ENCODE measurements at places on chromosomes 3 and 15.

- DNase-seq: no peak
Measured at GRCh38 chr3:87088430-87088992, 97.6 kb upstream of the VGLL3 start.

- DNase-seq: no peak
Measured at GRCh38 chr3:98798820-98799219, 35.7 kb downstream of the ST3GAL6 start.

DNA sequence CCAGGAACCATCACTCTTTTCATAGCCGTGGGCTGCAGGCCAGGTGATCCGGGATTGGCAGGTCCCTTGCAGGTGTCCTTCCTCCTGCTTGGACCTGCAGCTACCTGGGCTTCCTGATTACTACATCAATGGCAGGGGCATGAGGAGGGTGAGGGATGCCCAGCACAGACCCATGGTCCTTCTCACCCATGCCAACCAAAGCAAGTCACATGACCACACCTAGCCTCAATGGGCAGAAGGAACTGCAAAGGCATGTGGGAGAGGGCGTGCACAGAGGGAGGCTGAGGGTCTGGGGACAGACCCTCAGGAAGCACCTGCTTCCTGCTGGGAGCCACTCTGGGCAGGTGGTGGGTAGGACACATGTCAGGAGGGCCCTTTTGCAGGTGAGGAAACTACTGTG, 105.2 kb downstream of the NUP210 start:
- DNase-seq: no peak

- no peak for DNase-seq
Measured at GRCh38 chr3:124410471-124410870, 319.8 kb upstream of the UMPS start.

GRCh38 chr15:49242820-49243219, 72.8 kb downstream of the GALK2 start:
- DNase-seq: no peak

- DNase-seq: no peak
Measured at GRCh38 chr15:101342056-101342455, 47.0 kb upstream of the SNRPA1 start.

DNA sequence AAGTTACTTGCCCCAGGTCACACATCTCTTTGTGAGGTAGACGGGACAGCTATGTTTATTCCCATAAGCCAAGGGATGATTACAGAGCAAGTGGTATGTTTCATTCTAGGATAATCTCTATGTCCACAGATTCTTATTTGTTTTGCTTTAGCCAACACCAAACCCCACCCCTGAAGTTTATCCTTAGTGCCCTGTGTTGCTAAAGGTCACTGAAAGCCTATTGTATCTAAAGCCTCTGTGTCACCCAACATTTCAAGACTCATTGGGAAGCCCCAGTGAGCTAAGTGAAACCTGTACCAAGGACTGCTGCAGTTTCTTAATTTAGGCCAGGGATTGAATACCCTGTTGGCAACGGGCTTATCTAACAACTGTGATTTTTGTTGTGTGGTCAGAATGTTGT, 135.6 kb downstream of the ADAMTS9 start:
- no peak for DNase-seq

DNA sequence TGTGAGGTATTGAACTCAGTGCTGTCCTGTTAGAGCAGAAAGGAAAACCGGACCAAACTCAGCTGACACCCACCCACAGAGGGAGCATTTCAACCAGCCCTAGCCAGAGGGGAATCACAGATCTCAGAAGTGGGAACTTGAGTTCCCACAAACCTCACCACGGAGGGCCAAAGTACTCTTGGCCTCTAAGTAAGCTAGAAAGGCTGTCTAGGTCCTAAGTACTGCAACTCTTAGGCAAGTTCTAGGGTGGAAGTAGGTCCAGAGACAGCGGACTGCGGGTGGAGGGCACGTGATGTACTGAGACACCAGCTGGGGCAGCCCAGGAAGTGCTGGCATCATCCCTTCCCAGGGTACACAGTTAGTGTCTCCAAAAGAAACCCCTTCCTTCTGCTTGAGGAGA, 34.1 kb downstream of the EOMES start:
- no peak for DNase-seq

DNA sequence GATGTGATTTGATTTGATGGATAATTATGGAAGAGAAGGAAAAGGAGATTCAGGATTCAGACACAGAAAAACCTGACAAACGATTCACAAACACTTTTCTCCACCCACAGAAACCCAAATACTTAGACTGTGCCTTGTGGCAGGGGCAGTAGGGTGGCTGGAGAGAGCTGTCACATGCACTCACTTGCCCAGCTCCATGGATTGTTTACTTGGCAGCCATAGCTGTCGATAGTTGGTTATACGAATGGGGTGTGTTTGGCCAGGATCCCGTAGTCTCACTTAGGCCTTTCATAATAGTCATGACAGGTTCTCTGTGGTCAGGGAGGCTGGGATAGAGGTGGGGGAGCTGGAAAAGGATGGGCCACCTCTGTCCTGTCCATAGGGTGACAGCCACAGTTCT, 76.9 kb downstream of the CACNA1D start:
- no peak for DNase-seq

GRCh38 chr3:71456156-71456555, 127.4 kb downstream of the FOXP1 start:
- no peak for DNase-seq

DNA sequence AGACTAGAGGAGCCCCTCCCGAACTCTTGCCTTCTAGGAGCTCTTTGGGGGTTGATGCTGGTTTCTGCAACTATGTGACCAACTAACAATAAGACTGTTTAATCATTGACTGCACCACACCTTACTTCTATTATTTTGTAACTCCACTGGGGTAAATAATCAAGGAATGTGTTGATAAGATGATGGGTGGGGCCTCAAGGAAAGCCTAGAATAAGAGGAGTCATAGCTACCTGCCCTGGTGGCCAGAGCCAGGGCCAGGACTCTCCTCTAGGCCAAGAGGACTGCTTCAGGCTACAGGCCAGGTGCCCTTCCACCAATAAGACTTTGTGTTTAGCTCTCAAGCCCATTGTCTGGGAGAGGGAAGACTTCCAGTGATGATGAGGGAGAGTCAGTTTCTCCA, 41.2 kb upstream of the PIAS1 start:
- no peak for DNase-seq

- DNase-seq: no peak
Measured at GRCh38 chr3:151925876-151926275, 52.4 kb downstream of the SUCNR1 start.

DNA sequence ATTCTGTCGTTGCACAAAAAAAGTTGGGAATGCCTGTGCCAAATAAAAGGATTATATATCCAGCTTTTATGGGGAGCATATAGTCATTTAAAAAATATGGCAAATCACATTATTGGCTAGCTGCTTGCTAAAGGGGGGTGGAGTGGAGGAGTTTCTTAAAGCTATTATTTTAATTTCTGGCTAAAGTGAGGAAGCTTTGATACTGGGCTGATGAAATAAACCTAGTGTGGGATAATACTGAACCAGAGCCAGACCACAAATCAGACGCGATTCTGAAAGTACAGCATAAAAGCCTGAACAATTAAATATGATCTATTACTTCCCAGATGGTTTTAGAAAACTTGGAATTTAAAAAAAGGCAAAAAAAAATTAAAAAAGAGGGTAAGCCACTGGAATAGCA, 14.4 kb downstream of the POLR2M start:
- no peak for DNase-seq

DNA sequence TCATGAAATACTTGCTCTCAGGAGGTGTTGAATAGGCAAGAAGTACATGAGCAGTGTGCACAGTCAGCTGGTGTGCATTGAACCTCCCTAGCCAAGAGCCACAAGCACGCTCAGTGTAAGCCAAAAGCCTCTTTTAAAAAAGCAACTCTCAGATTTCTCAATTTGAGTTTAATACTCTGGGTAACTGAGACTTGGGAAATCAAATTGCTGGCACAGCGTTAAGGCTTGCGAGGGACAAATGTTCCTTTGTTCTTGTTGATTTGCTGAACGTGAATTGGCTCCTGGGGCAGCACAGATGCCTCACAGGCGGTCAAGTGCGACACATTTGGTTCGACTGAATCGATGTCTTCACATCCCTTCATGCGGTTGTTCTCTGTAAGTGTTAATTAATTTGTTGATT, at the start of gene FAM240A:
FAM240A (plus strand) TSS at position 202 of the 400 bp plus-strand sequence; CDS start at position 361, 159 bp downstream.
- no peak for DNase-seq

DNA sequence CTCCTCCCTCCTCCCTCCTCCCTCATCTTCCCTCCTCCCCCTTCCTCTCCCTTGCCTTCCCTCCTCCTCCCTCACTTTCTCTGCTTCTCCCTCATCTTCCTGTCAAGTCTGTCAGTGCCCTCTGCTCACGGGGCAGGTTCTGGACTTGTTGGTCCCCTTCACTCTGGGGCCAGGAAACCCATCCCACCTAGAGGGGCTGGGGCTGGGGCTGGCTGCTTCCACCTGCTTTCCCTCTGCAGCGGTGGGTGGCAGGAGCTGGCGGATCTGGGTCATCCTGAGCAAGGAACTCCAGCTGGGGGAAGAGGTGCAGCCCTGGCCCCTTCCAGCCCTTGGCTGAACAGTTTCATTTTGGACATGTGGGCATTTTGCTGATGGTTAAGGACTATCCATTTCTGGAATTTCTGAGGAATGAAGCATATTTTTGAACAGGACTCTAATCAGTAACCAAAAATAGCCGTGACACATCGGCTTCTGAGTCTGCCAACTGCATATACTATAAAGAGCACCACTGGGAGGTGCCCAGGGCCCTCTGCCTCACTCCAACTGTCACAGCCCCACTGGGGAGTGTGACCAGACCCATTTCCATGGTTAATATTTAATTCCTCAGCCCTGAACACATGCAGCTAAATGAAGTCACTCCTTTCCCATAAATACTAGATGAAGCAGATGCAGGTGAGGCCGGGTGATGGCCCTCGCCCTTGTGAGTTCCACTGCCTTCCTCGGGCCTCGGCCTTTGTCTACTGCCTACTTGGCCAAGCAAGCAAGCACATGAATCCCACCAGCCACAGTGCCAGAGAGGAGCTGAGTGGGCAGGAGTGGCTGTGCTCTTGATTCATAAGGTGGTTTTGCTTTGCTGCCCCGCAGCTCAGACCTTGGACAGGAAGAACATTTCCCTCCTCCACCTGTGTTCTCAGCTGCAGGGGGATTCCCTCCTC, 39.8 kb downstream of the CHDH start:
- DNase-seq: no peak

DNA sequence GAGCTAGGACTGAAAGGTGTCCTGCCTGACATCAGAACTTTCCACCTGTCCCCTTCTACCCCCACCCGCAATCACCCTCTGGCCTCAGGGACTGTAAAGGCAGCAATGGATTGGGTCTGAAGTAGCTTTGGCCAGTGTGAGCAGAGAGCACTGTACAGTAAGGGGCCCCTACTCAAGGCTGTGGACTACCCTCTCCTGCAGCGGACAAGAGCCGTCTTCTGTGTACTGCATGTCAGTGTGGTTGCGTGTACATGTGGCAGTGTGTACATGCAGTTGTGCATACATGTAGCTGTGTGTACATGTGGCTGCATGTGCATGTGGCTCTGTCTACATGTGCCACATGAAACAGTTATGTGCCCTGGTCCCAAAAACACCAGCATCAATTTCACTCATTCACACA, 205.9 kb upstream of the LINGO1 start:
- DNase-seq: no peak

- DNase-seq: no peak
Measured at GRCh38 chr3:59425371-59425770, 375.5 kb upstream of the CFAP20DC start.

GRCh38 chr3:145889730-145890129, 271.3 kb downstream of the PLOD2 start:
- no peak for DNase-seq

DNA sequence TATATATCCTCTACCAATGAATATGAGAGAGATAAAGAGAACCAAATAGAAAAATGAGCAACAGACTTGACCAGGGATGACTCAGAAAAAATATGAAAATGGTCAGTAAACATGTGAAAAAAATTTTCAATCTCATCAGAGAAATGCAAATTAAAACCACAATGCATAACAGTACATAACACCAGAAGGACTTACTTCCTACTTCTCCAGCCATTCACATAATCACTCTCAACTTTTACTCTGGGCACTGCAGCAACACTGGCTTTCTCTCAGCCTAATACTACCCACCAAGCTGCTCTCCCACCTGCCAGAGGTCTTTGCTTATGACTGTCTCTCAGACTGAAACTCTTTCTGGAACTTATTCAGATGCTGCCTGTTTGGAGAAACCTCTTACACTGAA, 49.4 kb downstream of the DPH6 start:
- DNase-seq: no peak

DNA sequence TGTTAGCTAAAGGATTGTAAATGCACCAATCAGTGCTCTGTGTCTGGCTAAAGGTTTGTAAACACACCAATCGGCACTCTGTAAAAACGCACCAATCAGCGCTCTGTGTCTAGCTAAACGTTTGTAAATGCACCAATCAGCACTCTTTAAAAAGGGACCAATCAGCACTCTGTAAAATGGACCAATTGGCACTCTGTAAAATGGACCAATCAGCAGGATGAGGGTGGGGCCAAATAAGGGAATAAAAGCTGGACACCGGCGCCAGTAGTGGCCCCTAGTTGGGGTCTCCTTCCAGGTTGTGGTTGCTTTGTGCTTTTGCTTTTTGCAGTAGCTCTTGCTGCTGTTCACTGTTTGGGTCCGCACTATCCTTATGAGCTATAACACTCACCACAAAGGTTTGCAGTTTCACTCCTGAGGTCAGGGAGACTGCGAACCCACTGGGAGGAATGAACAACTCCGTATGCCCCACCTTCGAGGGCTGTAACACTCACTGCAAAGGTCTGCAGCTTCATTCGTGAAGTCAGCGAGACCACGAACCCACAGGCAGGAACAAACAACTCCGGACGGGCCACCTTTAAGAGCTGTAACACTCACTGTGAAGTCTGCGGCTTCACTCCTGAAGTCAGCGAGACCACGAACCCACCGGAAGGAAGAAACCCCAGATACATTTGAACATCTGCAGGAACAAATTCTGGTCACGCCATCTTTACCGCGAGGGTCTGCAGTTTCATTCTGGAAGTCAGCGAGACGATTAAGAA, 1.1 kb upstream of the SUCLG2 start:
- DNase-seq: peak; percentile 71

- no peak for DNase-seq
Measured at GRCh38 chr3:42980209-42980608, 1.1 kb downstream of the GASK1A start.

- no peak for DNase-seq
Measured at GRCh38 chr15:80191897-80192595, 39.2 kb downstream of the FAH start.

- no peak for DNase-seq
Measured at GRCh38 chr3:66411961-66412887, 88.6 kb downstream of the LRIG1 start.

- no peak for DNase-seq
Measured at GRCh38 chr3:22907161-22907780, 295.9 kb upstream of the UBE2E2 start.

- no peak for DNase-seq
Measured at GRCh38 chr3:161690299-161690620, 193.7 kb downstream of the OTOL1 start.

GRCh38 chr15:60840703-60841411, 361.9 kb upstream of the ICE2 start:
- DNase-seq: no peak

GRCh38 chr15:70602834-70603560, 160.4 kb downstream of the UACA start:
- DNase-seq: no peak

Data from activated CD4-positive, alpha-beta T cell treated with anti-CD3 and anti-CD28 coated beads, Interleukin-2, amount 50 U/mL, for 24 hours (primary cell).